ENCODE measurements at places on chromosomes 2 and 18.

DNA sequence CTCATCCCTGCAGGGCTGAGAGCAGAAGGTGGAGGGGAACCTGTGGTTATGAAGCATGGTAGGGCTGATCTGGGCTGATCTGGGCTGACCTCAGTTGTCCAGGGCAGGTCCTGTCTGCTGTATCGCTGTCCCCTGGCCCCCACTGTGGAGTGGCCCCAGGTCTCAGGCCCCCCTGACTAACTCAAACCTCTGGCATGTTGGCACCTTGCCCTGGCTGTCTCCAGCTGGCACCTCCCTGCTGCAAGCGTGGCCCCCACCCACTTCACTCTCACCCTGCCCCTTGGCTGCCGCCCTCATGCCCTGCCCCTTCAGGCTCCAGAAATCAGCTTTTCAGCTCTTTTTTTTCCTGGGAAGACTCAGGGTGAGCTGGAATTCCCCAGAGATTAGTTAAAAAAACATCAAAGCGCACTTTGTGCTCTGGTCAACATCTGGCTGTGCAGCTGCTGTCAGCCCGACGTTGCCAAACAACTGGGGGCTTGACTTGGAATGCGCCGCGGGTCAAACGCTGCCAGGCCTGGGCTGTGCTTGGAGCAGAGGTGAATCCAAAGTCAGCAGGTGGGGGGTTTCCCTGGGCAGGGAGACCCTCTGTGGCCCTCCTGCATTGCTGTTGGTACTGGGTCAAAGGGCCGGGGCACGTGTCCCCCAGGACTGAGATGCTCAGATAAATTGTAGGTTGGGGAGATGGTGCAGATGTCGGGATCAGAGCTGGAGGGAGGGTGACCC, 173.8 kb upstream of the HDAC4 start:
- DNase-seq = no peak

GRCh38 chr18:64037812-64038414, 68.0 kb downstream of the SERPINB8 start:
- DNase-seq = no peak

DNA sequence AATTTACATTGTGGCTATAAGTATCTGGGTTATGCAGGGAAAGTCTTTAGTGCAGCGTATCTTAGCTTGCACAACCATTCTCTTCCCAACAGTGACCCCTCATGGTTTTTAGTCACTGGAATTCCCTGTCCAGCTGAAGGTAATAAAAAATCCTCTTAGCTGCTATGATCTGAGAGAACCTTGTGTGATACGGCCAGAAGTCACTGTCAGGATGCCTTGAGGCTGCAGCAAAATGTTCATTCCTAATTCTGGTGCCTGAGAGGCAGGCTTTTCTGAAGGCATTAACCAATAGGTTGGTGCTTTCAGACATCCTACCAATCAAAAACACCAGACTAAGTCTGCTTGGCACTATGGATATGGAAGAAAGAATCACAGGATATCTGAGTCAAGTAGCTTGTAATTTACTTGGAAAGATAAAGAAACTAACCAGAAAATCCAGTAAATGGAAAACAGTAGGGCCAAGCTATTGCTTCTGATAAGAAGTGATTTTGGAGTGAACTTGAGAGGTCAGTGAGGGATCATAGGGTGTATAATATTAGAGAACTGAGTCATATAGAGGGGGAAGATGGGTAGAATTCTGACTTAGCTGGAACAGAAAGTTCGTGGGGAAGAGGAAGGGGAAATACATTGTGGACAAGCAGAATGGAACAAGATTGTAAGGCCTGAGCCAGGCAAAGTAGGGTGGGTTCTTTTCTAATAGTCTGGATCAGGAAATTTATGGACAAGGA, 89.0 kb upstream of the SLC14A2 start:
- DNase-seq = no peak

DNA sequence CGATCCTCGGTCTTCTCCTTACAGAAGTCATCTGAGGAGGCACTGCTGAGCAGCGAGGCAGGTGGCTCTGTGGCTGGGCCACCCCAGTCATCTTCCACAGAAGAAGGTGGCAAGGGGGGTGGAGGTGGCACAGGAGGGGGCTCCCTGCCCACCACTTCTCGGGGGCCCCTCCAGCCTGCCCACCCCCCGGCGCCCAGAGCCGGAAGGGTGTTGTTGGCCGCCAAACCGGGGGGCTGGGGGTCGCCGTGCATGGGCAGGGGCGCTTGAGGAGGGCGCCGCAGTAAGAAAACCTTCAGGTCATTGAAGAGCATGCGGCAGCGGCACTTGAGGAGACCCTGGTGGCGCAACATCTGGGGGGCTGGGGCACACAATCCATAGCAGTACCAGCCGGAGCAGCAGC, 2.5 kb downstream of the MARCHF4 start:
- DNase-seq = no peak

- no peak for DNase-seq
These were observed 174.2 kb upstream of the LHCGR start for GRCh38 chr2:48929571-48930301.

DNA sequence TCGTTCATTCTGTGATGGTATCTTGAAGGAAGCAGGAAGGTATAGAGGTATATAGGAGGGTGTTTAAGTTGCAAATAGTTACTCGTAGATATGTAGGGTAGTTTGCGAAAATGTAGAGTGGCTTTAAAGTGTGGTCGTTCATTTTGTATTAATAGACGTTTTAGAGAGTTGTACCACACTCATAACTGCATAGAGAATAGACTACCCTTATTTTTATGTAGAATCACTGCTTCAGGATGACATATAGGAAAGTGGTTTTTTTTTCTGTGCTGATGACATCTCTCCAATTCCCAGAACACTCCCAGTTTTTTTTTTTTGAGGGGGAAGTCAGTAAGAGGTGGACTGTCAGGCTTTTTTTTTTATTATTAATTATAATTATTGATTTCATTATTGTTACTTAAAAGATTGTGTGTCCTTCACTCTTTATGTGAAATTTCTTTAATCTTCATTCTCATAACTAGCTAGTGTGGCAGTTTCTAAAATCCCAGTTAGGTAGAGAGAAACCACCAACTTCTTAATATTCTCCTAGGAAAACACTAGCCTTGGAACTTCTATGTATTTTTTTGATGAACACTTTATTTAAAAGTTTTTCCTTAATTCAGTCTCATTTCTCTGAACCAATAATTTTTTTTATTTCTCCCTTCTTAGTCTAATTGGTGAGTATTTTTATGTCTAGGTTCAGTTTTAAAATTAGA, 1.5 kb downstream of the ACTR3 start:
- DNase-seq = no peak

GRCh38 chr2:11835403-11835802, 89.0 kb downstream of the LPIN1 start:
- DNase-seq = no peak

GRCh38 chr18:34594266-34594665, 115.8 kb upstream of the DTNA start:
- DNase-seq = no peak
